ENCODE measurements at places on chromosomes 12 and 14.

DNA sequence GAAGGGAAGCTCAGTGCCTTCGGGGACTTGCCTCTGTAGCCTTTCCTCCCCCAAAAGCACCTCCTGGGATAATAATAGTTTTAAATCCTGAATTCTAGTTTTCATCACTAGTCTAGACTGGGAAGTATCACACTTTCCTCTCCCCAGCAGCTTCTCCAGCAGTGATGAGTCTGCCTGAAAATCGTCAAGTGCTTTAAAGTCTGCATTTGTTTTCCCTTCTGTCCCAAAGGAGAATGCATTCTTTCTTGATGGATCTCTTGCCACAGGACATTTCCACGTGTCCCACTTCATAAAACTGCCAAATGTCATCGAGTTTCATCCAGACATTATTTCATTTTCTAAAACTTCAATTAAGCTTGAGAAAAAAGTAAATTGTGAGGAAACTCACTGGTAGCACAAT is 15.0 kb downstream of the CSRP2 start:
- no peak for DNase-seq
- H3K4me3 ChIP-seq = no peak overlapping the region
- peaks cover 79% of the 10 kb centered on the region for H3K4me1 ChIP-seq

DNA sequence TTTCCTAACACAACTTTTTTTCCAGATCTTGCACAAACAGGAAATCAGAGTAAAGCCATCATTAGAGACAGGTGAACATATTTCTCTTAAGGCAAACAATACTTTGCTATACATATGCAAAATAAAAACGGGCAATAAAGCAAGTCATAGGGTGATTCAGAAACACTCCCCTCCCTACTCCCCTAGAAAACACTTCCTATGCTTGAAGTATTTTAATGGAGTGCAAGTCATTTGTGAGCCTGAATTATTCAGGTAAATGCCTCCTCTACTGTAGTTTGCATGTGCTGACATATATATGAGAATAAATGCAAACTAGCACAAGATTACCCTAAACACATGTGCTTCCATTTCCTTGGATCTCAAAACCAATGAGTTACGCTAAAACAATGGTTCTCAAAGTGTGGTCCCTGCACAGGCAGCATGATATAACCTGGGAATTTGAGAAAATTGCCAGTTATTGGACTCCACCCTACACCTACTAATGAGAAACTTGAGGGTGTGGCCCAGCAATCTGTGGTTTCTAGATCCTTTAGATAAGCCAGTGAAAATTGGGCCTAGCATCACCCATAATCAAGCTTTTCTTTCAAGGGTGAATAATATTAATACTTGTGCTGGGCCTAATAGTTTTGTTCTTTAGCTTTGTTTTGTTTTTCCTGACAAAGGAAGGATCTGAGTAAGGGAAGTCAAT is 159.7 kb upstream of the BMP4 start:
- H3K4me1 ChIP-seq = peaks cover 11% of the 10 kb centered on the region
- H3K4me3 ChIP-seq = no peak overlapping the region
- H3K36me3 ChIP-seq = peaks cover 9% of the 10 kb centered on the region
- peaks cover 4% of the 10 kb centered on the region for H3K27me3 ChIP-seq

GRCh38 chr12:41467591-41468325 is 279.6 kb downstream of the PDZRN4 start:
- no peak overlapping the region for H3K27ac ChIP-seq
- H3K27me3 ChIP-seq = peaks cover 7% of the 10 kb centered on the region
- H3K4me1 ChIP-seq = peaks cover 10% of the 10 kb centered on the region
- H3K4me3 ChIP-seq = no peak overlapping the region

- no peak overlapping the region for H3K4me3 ChIP-seq
- H3K4me1 ChIP-seq = peaks cover 15% of the 10 kb centered on the region
- no peaks in the 10 kb centered on the region for H3K36me3 ChIP-seq
- DNase-seq = no peak
- no peaks in the 10 kb centered on the region for H3K27me3 ChIP-seq
Observed at GRCh38 chr12:18965203-18965602, 164.3 kb upstream of the PLEKHA5 start.

DNA sequence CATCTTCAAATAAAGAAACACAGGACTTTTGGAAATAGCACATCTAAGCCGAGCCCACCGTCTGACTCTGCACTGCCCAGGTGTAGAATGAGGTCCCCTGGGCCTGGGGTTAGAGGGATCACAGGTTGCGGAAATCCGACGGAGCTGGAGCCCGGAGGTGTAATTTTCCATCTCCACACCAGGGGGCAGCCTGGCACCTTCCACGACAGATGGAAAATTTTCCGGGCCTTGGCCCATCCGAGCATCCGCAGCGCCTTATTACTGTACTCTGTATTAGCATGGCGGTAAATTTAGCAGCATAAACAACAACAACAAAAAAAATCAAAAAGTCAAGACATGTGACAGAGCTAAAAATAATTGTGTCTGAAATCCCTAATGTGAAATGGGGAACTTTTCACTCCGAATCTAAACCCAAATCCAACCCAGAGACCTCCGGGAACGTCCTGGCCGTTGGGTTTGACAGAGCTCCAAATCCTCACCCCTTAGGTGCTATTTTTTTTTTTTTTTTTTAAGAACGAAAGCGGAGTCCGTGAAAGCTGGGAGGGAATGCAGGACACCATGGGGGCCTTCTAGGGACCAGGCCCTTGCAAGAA is 93.9 kb downstream of the KSR2 start:
- H3K27me3 ChIP-seq = peaks cover 17% of the 10 kb centered on the region
- no peak overlapping the region for H3K27ac ChIP-seq
- H3K4me1 ChIP-seq = peaks cover 22% of the 10 kb centered on the region
- H3K36me3 ChIP-seq = no peaks in the 10 kb centered on the region

GRCh38 chr12:31369712-31370521 is 44.0 kb upstream of the SINHCAF start:
- H3K36me3 ChIP-seq = peaks cover 4% of the 10 kb centered on the region
- peaks cover 6% of the 10 kb centered on the region for H3K27me3 ChIP-seq
- H3K27ac ChIP-seq = peak overlapping the region; percentile 100
- DNase-seq = peak; percentile 44
- peaks cover 57% of the 10 kb centered on the region for H3K4me1 ChIP-seq

DNA sequence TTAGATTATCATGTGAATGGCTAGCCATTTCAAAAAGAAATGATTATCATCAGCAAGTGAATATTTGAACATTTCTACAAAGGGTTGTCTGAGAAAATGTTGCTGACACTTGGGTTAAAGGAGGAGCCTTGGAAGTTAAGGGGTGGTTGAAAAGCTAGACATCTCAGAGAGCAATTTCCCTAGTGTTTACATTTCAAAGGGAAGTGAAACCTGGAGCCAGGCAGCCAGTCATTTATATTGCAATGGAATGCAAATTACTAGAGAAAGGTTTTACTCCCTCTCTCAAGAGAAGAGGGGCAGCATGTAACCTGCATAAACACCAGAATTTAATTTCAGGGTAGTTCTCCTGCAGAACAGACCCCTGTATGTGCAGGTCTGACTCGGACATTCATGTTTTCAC is 279.0 kb downstream of the SLC16A7 start:
- H3K27me3 ChIP-seq = peaks cover 8% of the 10 kb centered on the region
- no peak for DNase-seq

DNA sequence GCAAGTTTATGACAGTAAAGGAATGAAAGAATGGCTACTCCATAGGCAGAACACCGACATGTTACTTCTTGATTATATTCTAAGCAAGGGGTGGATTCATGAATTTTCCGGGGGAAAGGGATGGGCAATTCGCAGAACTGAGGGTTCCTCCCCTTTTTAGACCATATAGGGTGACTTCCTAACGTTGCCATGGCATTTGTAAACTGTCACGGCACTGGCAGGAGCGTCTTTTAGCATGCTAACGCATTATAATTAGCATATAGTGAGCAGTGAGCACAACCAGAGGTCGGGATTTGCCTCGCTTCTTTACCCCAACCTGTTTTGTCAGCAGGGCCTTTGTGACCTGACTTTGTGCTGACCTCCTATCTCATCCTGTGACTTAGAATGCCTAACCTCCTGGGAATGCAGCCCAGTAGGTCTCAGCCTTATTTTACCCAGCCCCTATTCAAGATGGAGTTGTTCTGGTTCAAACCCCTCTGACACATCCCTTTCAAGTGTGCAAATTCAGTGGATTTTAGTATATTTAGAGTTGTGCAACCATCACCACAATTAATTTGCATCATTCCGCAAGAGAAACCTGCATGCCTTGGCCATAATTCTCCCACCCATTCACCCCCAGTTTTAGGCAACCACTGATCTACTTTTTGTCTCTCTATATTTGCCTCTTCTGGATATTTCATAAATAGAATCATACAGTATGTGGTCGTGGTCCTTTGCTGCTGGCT is 27.4 kb downstream of the PALS1 start:
- H3K27me3 ChIP-seq = no peaks in the 10 kb centered on the region
- H3K27ac ChIP-seq = peak overlapping the region; percentile 50
- H3K4me3 ChIP-seq = peak overlapping the region; percentile 46

DNA sequence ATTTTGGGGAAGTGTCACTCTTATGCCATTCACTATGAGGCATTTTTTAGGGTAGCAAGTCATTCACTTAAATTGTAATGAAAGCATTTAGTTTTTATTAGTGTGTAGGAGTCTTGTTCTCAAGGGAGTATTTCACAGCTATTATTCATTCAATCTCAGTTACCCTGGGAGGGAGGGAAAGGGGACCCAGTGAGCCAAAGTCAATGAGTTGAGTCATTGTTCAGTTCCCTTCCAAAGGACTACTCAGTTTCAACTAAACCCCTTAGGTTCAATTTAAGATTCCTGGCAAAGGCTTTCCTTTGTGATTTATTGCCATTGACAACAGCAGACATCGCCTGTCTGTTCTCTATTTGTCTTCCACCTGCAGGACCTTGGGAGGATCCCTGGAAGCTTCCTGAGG is 29.3 kb upstream of the RASSF8 start:
- H3K4me1 ChIP-seq = peaks cover 30% of the 10 kb centered on the region
- no peak for DNase-seq
- H3K36me3 ChIP-seq = no peaks in the 10 kb centered on the region
- H3K27ac ChIP-seq = no peak overlapping the region

DNA sequence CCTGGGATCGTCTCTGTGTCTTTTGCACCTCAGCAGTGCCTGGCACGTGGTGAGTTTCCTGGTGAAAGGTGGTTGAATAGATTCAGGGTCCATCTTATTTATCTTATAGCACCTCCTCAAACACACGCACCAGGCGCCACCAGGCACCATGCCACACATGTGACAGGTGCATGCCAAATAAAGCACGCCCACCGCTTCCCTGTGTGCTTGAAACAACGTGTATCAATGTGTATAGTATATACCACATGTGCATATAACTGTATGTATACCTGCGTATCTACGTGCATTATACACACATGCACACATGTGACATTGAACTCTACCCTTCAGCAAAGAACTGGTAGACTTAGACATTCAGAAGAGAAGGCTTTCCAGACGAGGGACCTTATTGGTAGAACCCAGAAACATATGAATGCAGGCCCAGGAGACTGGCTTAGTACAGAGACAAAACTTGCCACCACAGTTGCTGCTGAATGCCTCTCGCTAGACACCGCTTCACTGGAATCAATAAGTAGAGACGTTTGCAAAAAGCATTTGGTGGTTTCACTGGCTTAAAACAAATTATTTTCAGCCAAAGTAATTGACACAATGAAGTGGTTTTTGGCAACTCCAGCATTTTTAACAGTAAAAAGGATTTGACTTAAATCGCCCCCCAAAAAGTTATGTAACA is 10.0 kb downstream of the EML1 start:
- H3K27ac ChIP-seq = no peak overlapping the region
- no peak for DNase-seq
- no peaks in the 10 kb centered on the region for H3K36me3 ChIP-seq
- peaks cover 7% of the 10 kb centered on the region for H3K27me3 ChIP-seq
- peaks cover 28% of the 10 kb centered on the region for H3K4me1 ChIP-seq

DNA sequence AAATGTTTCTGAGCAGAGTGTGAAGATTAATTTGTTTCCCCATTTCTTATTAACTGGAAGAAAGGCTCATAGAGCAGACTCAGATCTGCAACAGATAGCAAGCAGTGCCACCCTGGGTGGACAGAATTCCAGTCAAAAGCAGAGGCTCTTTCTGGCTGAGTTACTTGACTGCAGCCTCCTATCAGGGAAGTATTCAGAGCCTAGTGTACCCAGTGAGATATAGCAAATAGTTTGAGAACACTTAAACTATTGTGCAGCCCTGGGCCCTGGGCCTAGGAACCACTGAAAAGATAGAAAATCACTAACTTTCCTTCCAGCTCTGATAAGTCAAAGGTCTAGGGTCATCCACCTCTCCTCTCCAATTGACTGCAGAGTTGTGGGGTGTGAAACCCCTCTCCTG is 11.2 kb upstream of the AQP2 start:
- H3K4me3 ChIP-seq = no peak overlapping the region
- peaks cover 30% of the 10 kb centered on the region for H3K4me1 ChIP-seq
- H3K27ac ChIP-seq = no peak overlapping the region

GRCh38 chr12:5512601-5512970 is 80.7 kb downstream of the NTF3 start:
- peaks cover 46% of the 10 kb centered on the region for H3K4me1 ChIP-seq
- H3K36me3 ChIP-seq = no peaks in the 10 kb centered on the region
- DNase-seq = peak; percentile 15
- peaks cover 3% of the 10 kb centered on the region for H3K27me3 ChIP-seq
- H3K27ac ChIP-seq = no peak overlapping the region

DNA sequence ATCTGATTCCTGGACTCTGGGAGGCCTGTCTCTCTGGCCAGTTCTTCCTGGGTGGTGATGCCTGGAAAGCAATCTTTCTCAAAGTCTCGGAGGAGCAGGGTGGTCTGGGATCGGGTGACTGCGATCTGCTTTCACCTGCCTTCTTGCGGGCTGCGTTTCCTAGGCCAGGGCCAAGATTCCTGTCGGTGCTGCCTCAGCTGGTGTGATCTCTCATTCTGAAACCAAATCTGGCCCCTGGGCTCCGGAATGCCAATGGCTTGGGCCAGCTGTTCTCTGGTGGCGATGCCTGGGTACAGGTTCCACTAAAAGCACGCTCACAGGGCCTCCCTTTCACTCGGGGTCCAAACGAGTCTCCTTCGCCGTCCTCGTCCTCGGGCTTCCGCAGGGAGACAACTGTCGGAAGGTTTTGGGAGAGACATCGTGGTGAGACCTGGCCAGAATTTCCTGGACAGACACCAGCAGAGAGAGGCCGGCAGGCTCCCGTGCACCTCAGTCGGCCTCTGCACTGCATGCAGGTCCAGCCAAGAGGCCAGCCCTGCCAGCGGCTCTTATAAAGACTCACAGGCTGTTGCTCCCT is 187.1 kb downstream of the ALG10 start:
- peaks cover 3% of the 10 kb centered on the region for H3K27me3 ChIP-seq
- no peak overlapping the region for H3K4me3 ChIP-seq
- no peak for DNase-seq
- no peak overlapping the region for H3K27ac ChIP-seq

DNA sequence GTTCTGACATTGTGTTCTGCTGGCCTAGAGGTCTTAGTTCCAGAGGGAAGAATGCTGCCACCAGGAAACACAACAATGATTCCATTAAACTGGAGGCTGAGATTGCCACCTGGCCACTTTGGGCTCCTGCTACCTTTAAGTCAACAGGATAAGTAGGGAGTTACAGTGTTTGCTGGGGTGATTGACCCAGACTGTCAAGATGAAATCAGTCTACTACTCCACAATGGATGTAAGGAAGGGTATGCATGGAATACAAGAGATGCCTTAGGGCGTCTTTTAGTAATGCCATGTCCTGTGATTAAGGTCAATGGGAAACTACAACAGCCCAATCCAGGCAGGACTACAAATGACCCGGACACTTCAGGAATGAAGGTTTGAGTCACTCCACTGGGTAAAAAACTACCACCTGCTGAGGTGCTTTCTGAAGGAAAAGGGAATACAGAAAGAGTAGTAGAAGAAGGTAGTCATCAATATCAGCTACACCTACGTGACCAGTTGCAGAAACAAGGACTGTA is 852.6 kb downstream of the LRFN5 start:
- no peaks in the 10 kb centered on the region for H3K4me1 ChIP-seq
- no peak overlapping the region for H3K27ac ChIP-seq
- no peaks in the 10 kb centered on the region for H3K36me3 ChIP-seq
- no peak for DNase-seq
- peaks cover 7% of the 10 kb centered on the region for H3K27me3 ChIP-seq

Data from nephron progenitor cell (in vitro differentiated cells).